ENCODE measurements at places on chromosomes 12 and 14.

DNA sequence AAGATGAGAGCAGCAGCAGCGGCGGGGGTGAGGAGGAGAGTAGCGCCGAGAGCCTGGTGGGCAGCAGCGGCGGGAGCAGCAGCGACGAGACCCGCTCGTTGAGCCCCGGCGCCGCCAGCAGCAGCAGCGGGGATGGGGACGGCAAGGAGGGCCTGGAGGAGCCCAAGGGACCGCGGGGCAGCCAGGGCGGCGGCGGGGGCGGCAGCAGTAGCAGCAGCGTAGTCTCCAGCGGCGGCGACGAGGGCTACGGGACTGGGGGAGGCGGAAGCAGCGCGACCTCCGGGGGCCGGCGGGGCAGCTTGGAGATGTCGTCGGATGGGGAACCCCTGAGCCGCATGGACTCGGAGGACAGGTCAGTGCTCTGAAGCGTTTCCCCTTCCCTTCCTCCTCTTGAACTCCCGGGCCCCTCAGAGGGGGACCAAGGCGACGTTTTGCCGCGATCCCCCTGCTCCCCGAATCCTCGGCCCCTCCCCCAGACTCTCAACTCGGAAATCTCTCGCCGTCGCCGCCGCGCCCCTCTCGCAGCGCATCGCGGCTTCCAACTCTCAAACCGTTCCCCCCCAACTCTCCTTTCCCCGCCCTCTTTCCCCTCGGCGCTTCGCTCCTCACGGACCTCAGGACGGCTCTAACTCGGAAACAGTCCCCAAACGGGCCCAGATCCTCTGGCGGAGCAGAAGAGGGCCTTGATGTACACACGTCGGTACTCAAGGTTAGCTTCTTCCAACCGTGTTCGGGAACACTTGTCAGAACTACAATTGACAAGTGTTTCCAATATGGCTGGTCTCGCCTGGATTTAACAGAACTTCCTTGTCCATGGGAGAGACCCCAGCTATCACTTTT, 947 bp downstream of the AEBP2 start:
- DNase-seq, result peak; percentile 30

DNA sequence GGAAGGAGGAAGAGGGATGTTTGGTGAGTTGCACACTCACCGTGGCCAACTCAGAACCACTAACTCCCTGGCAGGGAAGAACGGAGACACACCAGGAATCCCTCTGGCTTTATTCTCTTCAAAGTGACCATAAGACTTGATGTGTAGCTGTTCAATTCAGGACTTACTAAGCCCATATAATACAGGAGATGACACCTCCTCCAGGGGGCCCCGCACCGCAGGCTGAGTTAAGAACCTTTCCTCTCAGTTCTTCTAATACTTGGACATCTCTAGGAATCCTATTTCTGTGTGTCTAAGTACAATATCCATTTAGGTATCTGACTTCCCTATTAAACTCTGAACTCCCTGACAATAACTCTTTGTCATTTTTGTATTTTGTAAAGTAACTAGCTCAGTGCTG, 49.5 kb downstream of the DCAF4 start:
- DNase-seq, result no peak

GRCh38 chr12:92649511-92650227, 53.1 kb upstream of the PLEKHG7 start:
- DNase-seq, result peak; percentile 61

GRCh38 chr12:76782526-76782925, 18.6 kb downstream of the ZDHHC17 start:
- DNase-seq, result no peak

GRCh38 chr14:31419967-31420318, 407 bp downstream of the HEATR5A start:
- peak; percentile 38 for DNase-seq

- DNase-seq, result no peak
Observed at GRCh38 chr12:13052421-13052820, 8.2 kb downstream of the FAM234B start.

- DNase-seq, result no peak
Observed at GRCh38 chr12:26524862-26525465, 308.0 kb downstream of the ITPR2 start.

- no peak for DNase-seq
Observed at GRCh38 chr12:42217656-42218055, 20.4 kb downstream of the YAF2 start.

DNA sequence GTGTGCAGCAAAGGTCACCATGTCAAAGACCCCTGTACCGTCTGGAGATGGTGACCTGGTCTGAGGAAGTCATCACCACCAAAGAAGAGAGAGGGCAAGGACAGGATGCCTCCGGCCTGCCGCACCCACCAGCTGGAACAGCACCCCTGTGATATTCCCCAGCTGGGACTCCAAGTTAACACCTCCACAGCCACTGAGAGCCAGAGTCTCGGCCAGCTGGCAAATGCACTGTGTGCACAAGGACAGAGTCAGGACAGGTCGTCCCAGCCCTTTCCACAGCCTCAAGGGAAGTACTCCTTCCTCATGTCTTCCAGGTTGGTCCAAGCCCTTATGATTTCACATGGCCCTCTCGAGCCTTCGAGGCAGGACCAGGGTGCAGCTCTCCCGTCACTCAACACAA, 19.3 kb upstream of the FKBP4 start:
- DNase-seq, result no peak

All from hypothalamus (tissue), 51 donors.